AG04449 (cell line): ENCODE measurements at places on chromosomes 11 and 22.

DNA sequence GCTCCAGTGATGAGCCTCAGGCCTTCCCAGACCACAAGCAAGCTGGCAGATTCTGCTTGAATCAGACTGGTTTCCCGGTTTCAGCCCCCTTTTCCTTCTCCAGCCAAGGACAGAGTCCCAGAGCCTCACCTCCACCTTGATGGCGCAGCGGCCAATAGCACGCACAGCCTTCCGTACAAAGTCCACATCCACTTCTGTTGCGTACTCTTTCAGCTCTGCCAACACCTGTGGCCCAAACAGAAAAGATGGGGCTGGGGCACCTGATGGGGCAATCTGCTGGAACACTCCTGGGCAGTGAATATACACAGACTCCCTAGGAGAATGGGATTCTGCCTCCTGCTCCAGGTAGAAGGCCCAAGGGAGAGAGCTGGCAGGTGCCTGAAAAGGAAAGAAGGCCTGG lies 35.5 kb upstream of the RASL10A start:
- no peak for DNase-seq

DNA sequence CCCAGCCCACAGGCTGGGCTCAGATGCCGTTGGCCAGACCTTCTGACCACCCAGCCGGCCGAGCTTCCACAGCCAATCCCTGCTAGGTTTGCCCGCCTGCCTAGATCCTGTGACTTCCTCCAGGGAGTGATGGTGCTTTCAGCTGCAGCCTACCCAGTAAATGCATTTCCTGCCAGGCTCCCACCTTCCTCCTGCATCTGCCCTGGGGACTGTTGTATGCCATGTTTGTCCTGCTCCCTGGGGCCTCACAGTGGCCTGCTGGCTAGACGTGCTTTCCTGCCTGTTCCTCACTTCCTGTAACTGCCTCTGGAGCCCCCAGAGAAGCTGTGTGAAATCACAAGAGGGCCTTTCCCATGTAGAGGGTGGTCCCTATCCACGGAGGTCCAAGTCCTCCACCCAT lies 86.2 kb downstream of the GALNT18 start:
- DNase-seq = no peak

DNA sequence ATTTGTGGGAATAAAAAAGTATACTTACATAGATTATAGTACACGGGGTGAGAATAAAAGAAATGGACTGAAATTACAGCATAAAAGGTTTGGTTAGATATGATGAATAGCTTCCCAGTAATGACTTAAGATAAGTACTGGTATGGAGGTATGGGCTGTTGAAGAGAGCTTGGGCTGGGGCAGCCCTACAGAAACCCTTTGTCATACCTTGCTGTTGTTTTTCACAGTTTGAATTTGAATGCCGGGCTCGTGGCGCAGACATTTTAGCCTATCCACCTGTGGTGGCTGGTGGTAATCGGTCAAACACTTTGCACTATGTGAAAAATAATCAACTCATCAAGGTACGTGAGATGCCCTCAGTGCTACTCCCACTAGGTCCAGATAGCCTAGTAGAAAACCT lies 42.3 kb upstream of the RBX1 start:
- DNase-seq = no peak

GRCh38 chr11:115334932-115335788 lies 169.1 kb downstream of the CADM1 start:
- DNase-seq = no peak

- no peak for DNase-seq
Observed at GRCh38 chr11:120714438-120714837, 202.9 kb downstream of the GRIK4 start.

- no peak for DNase-seq
Observed at GRCh38 chr11:118530683-118531596, at the start of gene TMEM25. Gene TMEM25, plus strand, starts transcription at chr11:118531192. Its CDS starts 610 bp downstream, at chr11:118531802.

DNA sequence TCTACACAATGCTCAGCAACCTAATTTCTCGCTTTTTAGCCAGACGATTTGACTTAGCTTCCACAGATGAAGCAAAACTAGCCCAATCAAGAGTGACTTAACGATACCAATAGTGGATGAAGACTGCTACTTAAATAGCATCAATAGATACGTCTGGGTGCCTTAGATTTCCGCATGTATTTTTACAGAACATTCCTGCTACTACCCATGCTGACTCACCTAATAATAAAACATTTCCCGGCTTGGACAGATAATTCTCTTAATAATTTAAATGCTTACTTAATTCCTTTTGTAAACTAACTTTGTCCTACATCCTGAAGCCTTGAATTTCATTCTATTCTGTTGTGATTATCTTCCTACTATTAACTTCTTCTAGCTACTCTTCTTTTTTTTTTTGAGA lies 5.2 kb upstream of the LAYN start:
- no peak for DNase-seq

DNA sequence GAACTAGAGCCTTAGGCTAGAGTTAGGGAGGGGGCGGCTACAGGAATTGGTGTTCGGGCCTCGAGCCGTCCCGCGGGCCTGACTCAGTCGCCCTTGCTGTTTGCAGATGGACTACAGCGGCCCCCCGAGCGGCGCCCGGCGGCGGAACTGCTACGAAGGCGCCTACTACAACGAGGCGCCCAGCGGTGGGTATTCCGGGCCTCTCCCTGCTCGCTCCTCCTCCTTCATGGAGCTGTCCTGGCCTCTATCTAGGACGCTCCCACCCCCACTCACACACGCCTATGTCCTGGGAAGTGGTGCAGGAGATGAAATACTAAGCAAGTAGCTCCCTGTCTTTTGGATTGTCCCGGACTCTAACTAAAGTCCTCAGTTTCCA lies 1.4 kb downstream of the MYOD1 start:
- no peak for DNase-seq

DNA sequence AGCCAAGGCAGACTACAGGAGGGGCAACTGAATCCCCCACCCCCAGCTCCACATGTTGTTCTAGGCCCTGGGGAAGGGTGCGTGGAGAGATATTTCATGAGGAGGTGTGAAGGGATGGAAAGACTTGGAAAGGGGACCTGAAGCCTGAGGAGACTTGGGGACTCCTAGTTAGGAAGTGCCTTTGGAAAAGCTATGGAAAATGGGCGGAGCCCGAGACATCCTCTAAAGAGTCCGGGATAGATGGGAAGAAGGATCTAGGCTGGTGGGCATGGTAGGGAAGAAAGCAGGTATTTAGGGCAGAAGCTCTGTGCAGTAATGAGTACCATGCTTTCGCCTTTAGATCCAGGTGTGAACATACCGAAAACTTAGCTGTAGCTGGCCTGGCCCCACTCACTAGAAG lies 15.0 kb upstream of the CYP2R1 start:
- no peak for DNase-seq

- no peak for DNase-seq
Observed at GRCh38 chr11:77086521-77087472, 15.8 kb upstream of the OMP start.

- DNase-seq = no peak
Observed at GRCh38 chr11:66272596-66272995, 4.2 kb downstream of the RAB1B start.

DNA sequence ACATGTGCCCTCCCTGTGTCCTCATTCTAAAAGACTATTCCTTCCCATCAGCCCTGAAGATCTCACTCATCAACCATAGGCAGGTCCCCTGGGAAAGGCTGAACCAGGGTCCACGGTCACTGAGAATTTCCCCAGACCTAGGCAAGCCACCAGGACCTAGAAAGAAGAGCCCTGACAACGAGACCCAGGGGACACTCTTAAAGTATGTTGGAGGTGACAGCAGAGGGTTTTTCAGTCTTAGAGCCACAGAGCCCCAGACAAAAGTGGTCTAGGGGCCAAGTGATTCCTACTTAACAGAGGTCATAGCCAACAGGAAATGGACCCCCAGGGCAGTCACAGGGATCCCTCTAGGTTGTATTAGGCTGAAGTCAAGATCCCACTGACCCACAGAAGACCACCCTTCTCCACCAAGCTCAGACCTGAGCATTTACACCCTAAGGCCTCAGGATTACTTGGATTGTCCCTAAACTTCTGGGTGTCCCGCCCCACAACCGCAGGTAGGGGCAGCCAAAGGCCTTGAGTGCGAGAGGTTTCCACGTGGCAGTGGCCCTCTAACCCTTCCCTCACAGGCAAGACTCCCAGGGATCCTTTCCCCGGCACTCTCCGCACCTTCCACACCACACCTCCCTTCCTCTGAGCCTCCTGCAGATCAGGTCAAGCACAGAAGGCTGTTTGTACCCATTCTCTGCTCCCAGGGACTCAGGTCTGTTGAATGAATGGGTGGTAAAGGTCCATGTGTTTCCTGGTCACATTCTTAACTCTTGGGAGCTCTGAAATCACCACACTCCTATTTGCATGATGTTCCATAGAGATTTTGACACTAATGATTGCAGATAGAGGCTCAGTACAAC lies 12.3 kb downstream of the POU2AF1 start:
- no peak for DNase-seq

GRCh38 chr11:119472186-119472855 lies 49.3 kb upstream of the THY1 start:
- DNase-seq = no peak

DNA sequence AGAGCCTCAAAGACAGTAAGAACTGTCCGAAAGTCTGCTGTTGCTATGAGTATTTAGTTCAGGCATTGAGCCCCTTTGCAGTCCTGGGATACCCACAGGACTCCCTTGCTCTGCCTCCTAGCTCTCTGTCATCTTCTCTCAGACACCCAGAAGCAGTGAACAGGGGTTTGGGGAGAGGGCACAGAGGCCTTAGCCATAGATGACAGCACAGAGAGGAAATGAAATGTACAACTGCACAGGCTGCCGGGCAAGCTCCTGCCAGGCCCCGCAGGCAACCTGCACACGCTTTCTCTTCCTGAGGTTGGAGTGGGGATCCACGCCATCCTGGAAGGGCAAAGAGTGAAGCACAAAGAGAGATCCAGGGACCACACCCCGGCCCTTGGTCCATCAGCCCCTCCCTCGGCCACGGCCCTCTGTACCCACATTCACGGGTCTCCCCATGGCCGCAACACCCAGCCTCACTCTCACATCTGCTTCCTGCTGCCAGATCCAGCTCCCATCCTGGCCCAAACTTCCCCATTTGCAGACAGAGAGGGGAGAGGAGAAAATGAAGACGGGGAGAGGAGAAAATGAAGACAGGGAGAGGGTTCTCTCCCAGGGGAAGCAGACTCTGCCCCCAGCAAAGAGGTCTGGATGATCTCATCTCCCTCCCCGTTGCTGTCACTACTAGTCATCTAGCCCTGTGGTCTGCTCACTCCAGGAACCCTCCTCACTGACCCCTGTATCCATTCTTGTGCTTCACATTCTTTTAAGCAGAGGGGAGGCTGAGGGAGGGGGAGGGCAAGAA lies 40.7 kb downstream of the CD6 start:
- DNase-seq = no peak

GRCh38 chr11:101129203-101129943 lies at the start of gene PGR:
Gene PGR, minus strand, starts transcription at chr11:101129813. Its CDS starts 743 bp downstream, at chr11:101129070.
- no peak for DNase-seq

DNA sequence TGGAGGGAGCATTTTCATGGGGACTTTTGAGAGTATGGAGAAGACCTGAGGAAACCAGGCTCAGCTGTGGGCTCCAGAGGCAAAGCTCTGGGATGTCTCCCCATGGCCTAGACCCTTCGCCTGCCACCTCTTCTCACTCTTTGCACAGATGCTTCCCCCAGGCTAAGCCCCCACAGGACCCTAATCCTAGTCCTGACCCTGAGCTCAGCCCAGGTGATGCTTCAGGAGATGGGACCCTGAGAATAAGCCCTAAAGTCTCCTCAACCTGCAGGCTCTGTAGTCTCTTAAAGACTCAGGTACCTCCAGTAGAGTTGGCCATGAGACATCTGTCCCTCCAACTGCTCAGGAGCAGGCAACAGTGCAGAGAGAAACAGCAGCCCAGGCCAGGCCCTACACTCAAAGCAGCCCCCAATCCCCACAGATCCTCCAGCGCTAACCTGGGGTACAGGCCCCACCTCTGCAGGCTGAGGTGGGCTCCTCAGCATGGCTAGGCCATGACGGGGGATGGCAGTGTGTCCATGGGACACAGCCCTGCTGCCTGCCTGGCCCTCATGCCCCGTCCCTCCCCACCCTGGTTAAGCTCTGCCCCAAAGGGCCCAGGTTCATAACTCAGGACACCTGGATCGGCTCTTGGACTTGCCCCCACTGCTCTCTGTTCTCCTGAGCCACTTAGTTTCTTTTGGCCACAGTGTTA lies 39.4 kb downstream of the GGTLC2 start:
- no peak for DNase-seq

DNA sequence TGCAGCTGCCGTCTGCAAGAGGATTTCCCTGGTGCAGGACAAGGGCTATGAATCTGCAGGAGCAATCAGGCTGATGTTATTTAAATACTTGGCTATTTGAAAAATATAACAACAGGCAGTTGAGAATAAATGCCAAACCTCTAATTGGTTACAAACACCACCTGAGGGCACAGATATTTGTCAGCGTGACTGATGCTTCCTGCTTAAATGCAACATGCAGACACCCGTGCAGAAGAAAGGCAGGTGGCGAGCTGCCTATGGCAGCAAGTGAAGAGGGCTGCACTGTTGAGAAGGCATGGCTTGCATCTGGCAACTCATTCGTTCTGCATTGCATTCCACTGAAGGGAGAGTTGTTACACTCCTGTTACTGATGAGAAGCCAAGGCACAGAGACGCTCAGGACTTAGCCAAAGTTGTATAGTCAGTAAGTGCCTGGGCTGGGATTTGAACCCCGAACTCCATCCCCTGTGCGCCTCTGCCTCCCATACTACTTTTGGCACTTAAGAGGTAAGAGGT lies 350.6 kb downstream of the TENM4 start:
- DNase-seq = no peak

DNA sequence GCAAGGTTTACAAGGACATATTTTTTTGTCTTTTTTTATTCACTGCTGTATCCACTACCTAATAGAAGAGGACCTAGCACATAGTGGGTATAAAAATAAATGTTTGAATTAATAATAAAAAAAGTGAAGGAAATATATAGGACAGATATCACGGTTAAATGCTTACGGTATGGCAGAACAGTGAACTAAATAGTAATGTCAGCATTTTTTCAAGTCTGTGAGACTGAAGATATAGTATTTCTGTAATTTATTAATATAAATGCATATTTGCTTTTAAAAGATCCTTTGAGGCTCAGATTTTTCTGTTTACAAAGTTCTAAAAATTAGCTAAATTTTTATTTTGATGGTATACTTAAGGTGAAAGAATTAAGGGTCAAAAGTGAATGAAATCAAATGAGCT lies 68.6 kb upstream of the CNTN5 start:
- no peak for DNase-seq

DNA sequence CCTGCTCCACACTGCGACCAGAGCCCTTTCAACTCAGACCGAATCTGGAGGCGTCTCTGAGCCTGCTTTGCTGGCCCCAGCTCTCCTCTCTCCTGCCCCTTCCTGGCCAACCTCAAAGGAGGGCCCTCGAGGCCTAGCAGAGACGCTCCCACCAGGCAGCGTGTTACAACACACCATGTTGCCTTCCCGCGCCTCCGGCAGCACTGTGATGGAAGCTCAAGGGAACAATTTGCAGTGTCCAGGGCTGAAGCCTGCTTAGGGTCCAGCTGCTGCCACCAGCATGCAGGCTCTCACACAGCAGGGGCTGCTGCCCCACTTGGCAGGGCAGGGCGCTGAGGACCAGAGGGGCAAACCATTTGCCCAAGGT lies 18.4 kb downstream of the LINC01488 start:
- DNase-seq = no peak
